T-helper 17 cell (primary cell): ENCODE measurements at places on chromosomes 6 and 20.

DNA sequence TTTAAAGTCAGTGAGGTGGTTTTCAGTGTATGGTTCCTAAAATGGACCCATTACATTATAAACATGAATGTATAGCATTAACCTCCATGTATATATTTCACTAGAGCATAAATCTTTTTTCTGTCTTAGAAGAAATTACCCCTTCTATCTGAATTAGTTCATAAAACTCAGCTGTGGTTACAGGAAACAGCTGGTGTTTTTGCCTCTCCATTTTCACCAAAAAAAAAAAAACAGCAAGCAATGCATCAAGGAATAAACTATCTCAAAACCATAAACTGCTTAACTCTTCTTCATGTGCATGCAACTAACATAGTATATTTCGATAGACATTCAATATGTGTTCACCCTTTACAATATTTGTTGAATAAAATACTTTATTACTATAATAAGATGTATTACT is 40.2 kb downstream of the MOXD1 start:
- no peak overlapping the region for H3K4me3 ChIP-seq
- no peak for DNase-seq
- no peak overlapping the region for H3K27ac ChIP-seq
- H3K36me3 ChIP-seq: no peaks in the 10 kb centered on the region
- H3K27me3 ChIP-seq: peaks cover 13% of the 10 kb centered on the region

DNA sequence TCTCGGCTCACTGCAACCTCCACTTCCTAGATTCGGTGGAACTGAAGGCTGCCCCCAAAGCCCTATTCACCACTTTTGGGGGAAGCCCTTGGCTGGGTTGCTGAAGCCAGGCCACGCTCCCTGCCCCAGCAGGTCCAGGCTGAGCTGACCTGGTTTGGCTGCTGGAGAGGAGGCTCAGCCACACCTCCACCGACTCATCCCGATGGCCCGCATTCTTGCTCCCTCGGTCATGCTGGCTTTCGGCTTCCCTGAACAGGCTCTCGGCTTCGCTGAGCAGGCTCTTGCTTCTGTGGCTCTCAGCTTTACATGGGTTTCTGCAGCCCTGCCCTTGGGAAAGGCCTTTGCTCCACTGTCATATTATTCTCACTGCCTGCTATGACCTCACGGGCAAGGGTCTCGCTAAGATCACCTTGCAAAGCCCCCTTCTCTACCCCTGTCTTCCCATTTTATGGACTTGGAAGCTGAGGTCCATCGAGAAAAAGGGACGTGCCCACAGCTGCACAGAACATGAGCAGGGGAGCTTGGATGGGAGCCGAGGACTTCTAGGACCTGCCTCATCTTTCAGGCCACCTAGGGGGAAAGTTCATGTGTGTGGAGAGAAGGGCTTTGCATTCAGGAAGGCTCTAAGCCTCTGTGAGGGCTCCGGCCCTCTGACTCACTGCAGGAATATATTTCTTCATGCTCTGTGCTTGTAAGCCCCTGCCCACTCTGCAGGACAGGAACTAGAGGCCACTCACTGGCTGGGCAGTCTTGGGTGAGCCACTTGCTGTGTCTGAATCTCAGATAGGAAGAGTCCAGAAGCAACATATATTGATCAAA is 15.6 kb downstream of the ARHGAP40 start:
- H3K4me1 ChIP-seq: peaks cover 2% of the 10 kb centered on the region
- peaks cover 3% of the 10 kb centered on the region for H3K36me3 ChIP-seq
- H3K27me3 ChIP-seq: peaks cover 84% of the 10 kb centered on the region
- no peak overlapping the region for H3K4me3 ChIP-seq
- H3K27ac ChIP-seq: no peak overlapping the region

- no peak for DNase-seq
- no peaks in the 10 kb centered on the region for H3K4me1 ChIP-seq
- no peak overlapping the region for H3K4me3 ChIP-seq
Observed at GRCh38 chr20:38700141-38700540, 24.1 kb upstream of the SLC32A1 start.

- no peak overlapping the region for H3K27ac ChIP-seq
- DNase-seq: no peak
- H3K4me3 ChIP-seq: no peak overlapping the region
- no peaks in the 10 kb centered on the region for H3K4me1 ChIP-seq
- H3K27me3 ChIP-seq: peaks cover 15% of the 10 kb centered on the region
Observed at GRCh38 chr20:57161478-57162361, 104.7 kb downstream of the BMP7 start.

DNA sequence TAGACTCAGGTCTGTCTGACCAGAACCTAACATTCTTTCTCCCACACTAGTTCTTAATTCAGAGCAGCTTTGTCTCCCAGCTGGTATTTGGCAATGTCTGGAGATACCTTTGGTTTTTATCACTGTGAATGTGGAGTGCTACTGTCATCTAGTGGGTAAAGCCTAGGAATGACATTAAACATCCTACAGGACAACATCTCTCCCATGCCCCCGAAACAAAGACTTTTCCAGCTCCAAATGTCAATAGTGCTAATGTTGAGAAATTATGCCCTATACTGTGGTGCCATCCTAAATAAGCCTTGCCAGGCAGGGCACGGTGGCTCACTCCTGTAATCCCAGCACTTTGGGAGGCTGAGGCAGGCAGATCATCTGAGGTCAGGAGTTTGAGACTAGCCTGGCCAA is 4.2 kb upstream of the TTPAL start:
- H3K27ac ChIP-seq: no peak overlapping the region
- no peaks in the 10 kb centered on the region for H3K27me3 ChIP-seq
- no peak for DNase-seq
- no peak overlapping the region for H3K4me3 ChIP-seq
- no peaks in the 10 kb centered on the region for H3K36me3 ChIP-seq

DNA sequence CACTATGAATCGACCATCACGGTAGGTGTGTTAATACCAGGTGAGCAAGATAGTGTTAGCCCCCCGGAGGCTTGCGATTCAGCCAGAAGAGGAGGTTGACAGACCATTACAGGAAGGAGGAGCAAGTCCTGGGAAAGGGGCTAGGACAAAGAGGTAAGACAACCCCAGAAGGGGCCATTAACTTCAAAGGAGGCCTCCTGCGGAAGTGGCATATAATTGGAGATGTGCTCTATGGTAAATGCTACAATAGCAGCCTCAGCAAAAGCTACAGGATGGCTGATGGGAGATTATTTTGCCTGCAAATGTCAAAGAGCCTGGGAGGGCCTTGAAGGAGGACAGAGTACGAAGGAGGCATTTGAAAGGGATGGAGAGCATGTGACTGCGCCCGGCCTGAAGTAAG is 108.6 kb upstream of the CITED2 start:
- no peaks in the 10 kb centered on the region for H3K36me3 ChIP-seq
- DNase-seq: no peak
- H3K4me3 ChIP-seq: no peak overlapping the region
- no peak overlapping the region for H3K27ac ChIP-seq
- peaks cover 3% of the 10 kb centered on the region for H3K4me1 ChIP-seq

DNA sequence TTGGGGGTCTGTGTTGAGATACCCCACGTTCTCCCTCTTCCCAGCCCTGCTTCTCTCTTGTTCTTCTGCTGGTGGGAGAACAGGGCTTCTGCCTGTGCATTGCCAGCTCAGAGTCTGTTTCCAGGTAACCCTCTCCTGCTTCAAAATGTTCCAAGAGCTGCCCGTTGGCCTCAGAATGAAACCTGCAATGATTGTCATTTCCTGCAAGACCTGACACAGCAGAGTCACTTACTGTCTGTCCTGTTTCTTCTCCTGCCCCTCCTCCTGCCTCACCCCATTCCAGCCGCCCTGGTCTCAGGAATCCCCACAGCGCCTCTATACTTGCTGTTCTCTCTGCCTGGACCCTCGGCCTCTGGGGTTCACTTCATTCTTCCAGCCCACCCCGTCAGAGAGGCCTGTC is 81.4 kb upstream of the ARID1B start:
- peaks cover 3% of the 10 kb centered on the region for H3K4me1 ChIP-seq
- no peak overlapping the region for H3K4me3 ChIP-seq
- H3K36me3 ChIP-seq: peaks cover 3% of the 10 kb centered on the region
- no peak overlapping the region for H3K27ac ChIP-seq

GRCh38 chr6:70124882-70125545 is 177.9 kb downstream of the COL9A1 start:
- no peak overlapping the region for H3K4me3 ChIP-seq
- no peaks in the 10 kb centered on the region for H3K36me3 ChIP-seq
- no peaks in the 10 kb centered on the region for H3K4me1 ChIP-seq
- no peak for DNase-seq

GRCh38 chr6:157240960-157241311 is 82.4 kb downstream of the TMEM242 start:
- H3K27me3 ChIP-seq: peaks cover 5% of the 10 kb centered on the region
- H3K27ac ChIP-seq: no peak overlapping the region
- peaks cover 15% of the 10 kb centered on the region for H3K4me1 ChIP-seq
- H3K36me3 ChIP-seq: no peaks in the 10 kb centered on the region
- H3K4me3 ChIP-seq: no peak overlapping the region
- DNase-seq: no peak

DNA sequence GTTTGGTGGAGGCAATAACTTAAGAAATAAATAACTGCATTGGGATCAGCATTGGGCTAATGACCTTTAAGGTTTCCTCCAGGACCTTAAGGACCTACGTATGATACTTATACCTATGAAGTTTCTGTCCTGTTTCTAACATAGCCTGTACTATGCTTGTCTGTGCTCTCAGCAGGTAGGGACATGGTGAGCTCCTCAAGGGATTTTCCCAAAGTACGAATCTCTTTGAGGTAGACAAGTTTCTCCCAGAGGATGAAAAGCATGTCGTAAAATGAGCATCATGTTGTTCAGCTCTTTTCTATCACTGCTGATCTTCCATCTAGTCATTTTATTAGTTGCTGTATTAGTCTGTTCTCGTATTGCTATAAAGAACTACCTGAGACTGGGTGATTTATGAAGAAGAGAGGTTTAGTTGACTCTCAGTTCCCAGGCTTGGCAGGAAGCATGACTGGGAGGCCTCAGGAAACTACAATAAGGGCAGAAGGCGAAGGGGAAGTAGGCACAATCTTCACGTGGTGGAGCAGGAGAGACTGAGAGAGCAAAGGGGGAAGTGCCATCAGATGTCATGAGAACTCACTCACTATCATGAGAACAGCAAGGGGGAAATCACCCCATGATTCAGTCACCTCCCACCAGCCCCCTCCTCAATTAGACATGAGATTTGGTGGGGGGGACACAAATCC is 77.8 kb upstream of the TGM3 start:
- DNase-seq: no peak
- H3K36me3 ChIP-seq: peaks cover 2% of the 10 kb centered on the region
- peaks cover 6% of the 10 kb centered on the region for H3K4me1 ChIP-seq
- peaks cover 24% of the 10 kb centered on the region for H3K27me3 ChIP-seq
- no peak overlapping the region for H3K4me3 ChIP-seq

- H3K27ac ChIP-seq: no peak overlapping the region
- no peaks in the 10 kb centered on the region for H3K27me3 ChIP-seq
- peaks cover 20% of the 10 kb centered on the region for H3K4me1 ChIP-seq
Observed at GRCh38 chr6:31858707-31859106, 3.9 kb downstream of the NEU1 start.

GRCh38 chr6:34246249-34246562 is 2.6 kb downstream of the SMIM29 start:
- H3K4me3 ChIP-seq: no peak overlapping the region
- peaks cover 39% of the 10 kb centered on the region for H3K4me1 ChIP-seq
- peak overlapping the region; percentile 80 for H3K27ac ChIP-seq
- no peak for DNase-seq
- no peaks in the 10 kb centered on the region for H3K27me3 ChIP-seq

DNA sequence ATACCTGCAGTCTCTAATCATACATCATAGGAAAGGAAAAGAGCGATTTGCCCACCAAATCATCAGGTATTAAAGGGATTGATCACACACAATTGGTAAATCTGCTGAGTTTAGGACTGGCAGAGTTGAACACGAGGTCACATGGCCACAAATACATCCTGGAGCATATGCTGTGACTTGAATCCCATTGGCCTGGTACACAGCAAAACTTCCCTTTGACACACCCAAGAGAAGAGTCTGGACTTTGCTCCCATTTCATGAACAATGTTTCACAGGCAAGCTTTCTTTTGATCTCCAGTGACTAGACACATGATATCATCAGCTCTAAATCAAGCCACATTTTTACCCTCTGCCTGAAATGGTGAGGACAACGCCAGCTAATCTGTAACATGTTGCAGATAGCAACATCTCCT is 117.9 kb downstream of the ISM1 start:
- H3K36me3 ChIP-seq: peaks cover 2% of the 10 kb centered on the region
- no peak overlapping the region for H3K4me3 ChIP-seq
- DNase-seq: no peak
- no peaks in the 10 kb centered on the region for H3K27me3 ChIP-seq

- no peak for DNase-seq
- H3K4me1 ChIP-seq: no peaks in the 10 kb centered on the region
- H3K4me3 ChIP-seq: no peak overlapping the region
- H3K27ac ChIP-seq: no peak overlapping the region
- no peaks in the 10 kb centered on the region for H3K36me3 ChIP-seq
Observed at GRCh38 chr6:39755231-39755630, 30.0 kb upstream of the KIF6 start.

DNA sequence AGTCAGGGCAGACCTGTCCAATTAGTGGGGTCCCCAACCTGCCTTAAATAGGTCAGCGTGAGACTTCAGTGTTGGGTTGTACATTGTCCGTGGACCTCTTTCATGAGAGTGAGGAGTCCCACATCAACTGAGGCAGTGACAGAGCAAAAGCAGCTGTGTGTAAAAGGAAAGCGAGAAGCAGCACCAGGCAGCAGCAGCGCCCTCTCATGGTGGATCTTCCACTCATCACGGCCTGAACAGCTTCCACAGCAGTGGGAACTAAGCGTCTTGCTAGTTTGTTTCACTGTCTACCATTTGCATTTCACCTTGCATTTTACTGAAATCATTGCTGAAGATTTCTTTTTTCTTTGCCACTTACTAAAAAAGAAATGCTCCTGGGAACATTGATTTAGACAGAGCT is 333.8 kb downstream of the PKHD1 start:
- no peak overlapping the region for H3K4me3 ChIP-seq
- H3K27me3 ChIP-seq: no peaks in the 10 kb centered on the region
- DNase-seq: no peak
- H3K4me1 ChIP-seq: no peaks in the 10 kb centered on the region
- H3K27ac ChIP-seq: no peak overlapping the region

DNA sequence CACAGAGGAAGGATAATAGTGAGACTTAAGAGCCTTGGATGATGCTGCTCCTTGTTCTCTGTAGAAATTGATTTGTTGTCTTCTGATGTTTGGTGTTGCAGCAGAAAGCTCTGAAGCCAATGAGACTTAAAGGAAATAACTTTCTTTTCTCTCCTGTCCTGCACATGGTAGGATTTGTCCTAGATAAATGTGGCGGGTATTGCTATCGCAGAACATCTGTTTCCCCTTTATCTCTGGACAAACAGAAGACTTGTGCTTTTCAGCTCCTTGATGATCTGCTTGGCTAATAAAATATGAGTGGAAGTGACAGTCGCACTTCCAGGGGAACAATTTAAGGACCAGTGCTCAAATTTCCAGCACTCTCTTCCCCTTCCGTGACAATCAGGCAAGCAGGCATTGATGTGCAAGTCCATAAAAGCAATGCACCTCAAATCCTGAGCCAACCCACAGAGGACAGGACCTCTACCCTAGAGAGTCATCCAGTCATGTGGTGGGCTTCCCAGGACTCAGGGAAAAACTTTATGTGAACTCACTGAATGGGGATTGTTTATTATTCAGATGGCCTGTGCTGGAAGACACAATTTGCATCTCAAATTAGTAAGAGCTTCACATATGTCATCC is 9.9 kb upstream of the NCR2 start:
- DNase-seq: no peak
- no peak overlapping the region for H3K27ac ChIP-seq
- peaks cover 30% of the 10 kb centered on the region for H3K27me3 ChIP-seq
- H3K36me3 ChIP-seq: peaks cover 5% of the 10 kb centered on the region
- H3K4me3 ChIP-seq: no peak overlapping the region
